ENCODE measurements at places on chromosomes 13 and 19.

- no peak for DNase-seq
Measured at GRCh38 chr19:42306646-42307045, 4.2 kb upstream of the PAFAH1B3 start.

DNA sequence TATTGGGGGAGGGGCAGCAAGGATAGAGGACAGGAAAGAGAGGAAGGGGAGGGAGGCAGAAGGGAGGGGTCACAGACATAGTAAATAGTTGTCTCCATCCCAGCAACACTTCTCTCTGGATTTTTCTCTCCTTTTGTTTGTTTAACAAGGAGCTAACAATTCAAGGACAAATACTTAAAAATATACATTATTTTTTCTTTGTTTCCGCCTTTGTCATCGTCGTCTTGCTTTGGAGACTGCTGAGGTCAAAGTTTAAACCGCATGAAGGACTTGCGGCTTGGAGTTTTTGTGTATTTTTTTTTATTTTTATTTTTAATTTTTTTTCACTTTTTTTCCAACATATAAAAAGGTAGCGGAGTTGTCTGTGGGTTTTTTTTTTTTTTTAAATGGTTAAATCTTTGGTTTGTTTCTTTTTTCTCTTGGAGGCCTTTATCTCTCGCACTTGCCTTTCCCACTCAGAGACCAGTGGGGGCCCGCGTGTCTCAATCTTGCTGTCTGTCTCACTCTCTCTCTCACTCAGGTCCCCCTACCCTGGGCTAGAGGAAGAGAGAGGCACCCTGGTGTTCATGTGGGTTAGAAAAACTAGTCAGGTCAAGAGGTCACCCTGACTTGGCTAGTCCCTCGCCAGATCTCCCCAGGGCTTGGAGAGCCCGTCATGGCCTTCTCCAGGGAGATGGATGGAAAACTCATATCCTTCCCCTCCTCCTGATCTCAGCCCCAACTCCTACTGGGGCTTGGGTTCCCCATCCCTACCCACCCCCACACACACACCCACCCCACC, 11.0 kb downstream of the ZNF574 start:
- DNase-seq: no peak

DNA sequence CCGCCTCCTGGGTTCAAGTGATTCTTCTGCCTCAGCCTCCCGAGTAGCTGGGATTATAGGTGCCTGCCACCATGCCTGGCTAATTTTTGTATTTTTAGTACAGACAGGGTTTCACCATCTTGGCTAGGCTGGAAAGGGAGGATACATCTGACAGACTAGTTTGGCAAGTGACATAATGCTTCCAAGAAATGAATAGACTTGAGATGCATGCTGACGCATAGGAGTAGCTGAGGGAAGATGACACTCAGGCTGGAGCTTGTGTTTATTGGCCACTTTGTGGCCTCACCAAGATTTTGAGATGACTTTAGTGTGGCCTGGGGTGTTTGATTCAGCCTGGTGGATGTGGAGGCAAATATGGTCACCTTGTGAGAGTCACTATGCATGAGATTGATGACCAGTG, 4.0 kb downstream of the ZNF586 start:
- DNase-seq: no peak

- DNase-seq: no peak
Measured at GRCh38 chr19:28316464-28316863, 896.5 kb downstream of the UQCRFS1 start.

GRCh38 chr13:75864718-75865117, 228.6 kb downstream of the LMO7 start:
- peak; percentile 26 for DNase-seq

DNA sequence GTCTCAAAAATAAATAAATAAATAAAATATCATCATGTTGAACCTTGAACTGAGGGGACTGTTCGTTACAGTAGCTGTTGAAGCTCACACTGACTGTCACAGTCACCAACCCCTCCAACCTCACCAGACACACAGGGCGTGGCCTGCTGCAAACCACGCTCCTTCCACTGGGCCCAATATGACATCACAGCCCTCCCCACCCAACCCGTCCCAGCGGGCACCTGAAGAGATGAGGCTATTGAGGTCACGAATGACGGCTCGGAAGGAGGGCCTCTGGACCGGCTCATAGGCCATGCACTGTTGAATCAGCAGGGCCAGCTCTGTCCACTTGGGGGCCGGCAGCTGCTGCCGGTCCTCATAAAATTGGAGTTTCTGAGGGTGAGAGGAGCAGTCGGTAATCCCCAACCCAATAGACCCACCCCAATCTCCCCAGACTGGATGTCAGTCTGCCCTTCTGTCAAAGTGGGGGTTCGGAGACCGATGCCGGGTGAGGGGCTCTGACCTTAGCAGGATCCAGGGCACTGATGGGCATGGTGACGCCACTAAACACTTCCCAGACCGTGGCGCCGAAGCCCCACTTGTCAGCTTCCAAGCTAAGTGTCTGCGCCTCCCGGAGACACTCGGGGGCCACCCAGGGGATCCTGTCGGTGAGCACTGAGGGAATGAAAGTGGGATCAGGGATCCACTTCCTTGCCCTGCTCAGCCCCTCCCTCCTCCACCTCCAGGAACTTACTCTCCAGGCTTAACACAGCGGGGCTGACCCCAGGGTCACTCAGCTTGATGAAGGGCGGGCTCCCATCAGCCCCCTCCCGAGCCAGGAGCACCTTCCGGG, 13.2 kb downstream of the JAK3 start:
- no peak for DNase-seq

DNA sequence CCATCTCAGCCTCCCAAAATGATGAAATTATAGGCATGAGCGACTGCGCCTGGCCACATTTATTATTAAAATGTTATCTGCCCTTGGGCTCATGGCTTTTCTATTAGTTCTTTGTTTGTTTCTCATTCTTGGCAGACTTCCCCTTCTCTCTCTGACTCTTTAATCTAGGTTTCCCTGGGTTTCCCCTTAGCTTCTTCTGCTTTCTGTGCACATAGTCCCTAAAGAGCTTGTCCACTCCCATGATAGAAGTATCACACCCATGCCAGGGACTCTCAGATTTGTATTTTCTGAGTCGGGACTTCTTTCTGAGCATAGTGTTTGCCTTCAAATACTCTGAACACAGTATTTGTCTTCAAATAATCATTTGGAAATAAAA, 38.6 kb upstream of the ITM2B start:
- no peak for DNase-seq

GRCh38 chr13:93017493-93018112, 209.0 kb upstream of the GPC6 start:
- no peak for DNase-seq

DNA sequence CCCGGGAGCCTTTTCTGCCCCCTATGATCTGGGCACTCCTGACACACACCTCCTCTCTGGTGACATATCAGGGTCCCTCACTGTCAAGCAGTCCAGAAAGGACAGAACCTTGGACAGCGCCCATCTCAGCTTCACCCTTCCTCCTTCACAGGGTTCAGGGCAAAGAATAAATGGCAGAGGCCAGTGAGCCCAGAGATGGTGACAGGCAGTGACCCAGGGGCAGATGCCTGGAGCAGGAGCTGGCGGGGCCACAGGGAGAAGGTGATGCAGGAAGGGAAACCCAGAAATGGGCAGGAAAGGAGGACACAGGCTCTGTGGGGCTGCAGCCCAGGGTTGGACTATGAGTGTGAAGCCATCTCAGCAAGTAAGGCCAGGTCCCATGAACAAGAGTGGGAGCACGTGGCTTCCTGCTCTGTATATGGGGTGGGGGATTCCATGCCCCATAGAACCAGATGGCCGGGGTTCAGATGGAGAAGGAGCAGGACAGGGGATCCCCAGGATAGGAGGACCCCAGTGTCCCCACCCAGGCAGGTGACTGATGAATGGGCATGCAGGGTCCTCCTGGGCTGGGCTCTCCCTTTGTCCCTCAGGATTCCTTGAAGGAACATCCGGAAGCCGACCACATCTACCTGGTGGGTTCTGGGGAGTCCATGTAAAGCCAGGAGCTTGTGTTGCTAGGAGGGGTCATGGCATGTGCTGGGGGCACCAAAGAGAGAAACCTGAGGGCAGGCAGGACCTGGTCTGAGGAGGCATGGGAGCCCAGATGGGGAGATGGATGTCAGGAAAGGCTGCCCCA, 8.5 kb upstream of the CEACAM7 start:
- no peak for DNase-seq

DNA sequence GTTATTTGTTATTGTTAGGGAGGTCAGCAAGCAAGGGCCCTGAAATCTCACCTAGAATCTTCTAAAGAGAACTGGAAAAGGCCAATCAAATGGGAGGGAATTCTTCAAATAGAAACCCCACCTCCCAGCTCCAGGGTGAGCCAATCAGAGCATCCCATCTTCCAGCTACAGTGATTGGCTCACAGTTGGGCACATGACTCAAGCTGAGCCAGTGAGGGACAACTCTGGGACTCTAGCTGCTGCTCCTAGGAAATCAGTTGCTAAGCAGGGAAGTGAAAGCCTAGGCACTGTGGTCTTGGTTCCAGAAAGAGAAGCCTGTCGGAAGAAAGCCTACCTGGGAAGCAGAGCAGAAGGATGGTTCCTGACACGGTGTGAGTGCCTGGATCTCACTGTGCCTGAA, 13.4 kb downstream of the TM6SF2 start:
- DNase-seq: no peak

- DNase-seq: no peak
Measured at GRCh38 chr13:80093888-80094287, 247.0 kb downstream of the SPRY2 start.
